Fibroblast of gingiva (primary cell): ENCODE measurements at places on chromosomes 5 and 9.
A peak's percentile ranks its signal among the peaks of the same experiment; 100 is the strongest.

DNA sequence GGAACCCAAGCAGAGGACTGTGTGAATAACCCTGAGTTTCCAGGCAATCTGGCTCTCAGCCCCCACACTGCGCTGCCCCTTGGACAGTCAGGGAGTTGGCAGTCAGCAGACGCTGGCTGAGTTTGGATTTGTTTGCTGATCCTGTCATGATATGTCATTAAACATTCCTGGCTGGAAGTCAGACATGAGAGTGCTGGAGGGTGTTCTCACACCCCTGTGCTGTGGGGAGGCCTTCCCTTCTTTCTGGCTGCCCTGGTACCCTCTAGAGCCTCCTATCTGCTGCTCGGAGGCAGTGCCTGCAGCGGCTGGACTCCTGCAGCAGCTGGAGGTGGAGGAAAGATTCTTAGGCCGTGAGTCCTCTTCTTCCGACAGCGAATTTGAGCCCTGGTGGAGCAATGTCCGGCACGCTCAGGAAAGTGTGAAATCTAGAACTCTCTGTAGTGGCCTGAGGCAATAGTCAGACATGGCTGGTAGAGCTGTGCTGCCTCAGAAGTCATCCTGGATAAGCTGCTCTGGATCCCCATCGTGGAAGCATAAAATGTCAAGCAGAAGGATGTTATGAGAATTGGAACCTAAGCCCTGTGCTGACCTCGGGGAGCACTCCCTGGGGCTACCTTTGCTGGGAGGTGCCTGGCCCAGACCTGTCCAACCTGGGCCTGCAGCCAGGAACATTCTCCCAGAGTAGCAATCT is 72.0 kb downstream of the PDE8B start:
- peak; percentile 90 for DNase-seq

DNA sequence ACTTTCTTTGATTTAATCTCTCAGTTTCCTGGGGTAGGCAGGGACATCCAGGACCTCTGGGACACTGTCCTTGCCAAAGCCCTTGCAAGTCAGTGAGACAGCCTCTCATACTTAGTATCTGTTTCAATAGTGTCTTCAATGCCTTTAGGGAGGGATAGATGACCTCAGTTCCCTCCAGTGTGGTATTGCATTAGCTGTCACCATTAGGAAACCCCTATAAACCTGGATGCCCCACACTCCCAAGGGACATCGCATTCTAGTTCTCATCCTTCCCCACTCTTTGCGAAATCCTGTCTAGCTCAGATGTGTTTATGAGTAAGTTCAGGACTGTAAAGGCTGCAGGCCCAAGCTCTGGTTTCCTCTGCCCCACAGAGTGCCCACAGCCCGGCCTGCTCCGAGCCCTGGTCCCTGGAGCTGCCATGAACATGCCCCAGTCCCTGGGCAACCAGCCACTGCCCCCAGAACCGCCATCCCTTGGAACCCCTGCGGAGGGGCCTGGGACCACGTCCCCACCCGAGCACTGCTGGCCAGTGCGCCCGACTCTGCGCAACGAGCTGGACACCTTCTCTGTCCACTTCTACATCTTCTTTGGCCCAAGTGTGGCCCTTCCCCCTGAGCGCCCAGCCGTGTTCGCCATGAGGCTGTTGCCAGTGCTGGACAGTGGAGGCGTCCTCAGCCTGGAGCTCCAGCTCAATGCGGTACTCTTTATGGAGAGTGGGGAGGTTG is 13.2 kb downstream of the TMEM8B start:
- DNase-seq: peak; percentile 76

- no peak for DNase-seq
Measured at GRCh38 chr5:66976108-66976507, 220.5 kb downstream of the CD180 start.

GRCh38 chr9:125960626-125961025 is 213.5 kb downstream of the PBX3 start:
- DNase-seq: no peak

- DNase-seq: peak; percentile 37
Measured at GRCh38 chr9:34332076-34332964, 3.0 kb downstream of the NUDT2 start.

- peak; percentile 64 for DNase-seq
Measured at GRCh38 chr9:105341434-105342146, 97.1 kb downstream of the SLC44A1 start.

- no peak for DNase-seq
Measured at GRCh38 chr9:99178912-99179872, 42.5 kb downstream of the ALG2 start.

- no peak for DNase-seq
Measured at GRCh38 chr5:30279237-30279636, 914.2 kb upstream of the CDH6 start.

DNA sequence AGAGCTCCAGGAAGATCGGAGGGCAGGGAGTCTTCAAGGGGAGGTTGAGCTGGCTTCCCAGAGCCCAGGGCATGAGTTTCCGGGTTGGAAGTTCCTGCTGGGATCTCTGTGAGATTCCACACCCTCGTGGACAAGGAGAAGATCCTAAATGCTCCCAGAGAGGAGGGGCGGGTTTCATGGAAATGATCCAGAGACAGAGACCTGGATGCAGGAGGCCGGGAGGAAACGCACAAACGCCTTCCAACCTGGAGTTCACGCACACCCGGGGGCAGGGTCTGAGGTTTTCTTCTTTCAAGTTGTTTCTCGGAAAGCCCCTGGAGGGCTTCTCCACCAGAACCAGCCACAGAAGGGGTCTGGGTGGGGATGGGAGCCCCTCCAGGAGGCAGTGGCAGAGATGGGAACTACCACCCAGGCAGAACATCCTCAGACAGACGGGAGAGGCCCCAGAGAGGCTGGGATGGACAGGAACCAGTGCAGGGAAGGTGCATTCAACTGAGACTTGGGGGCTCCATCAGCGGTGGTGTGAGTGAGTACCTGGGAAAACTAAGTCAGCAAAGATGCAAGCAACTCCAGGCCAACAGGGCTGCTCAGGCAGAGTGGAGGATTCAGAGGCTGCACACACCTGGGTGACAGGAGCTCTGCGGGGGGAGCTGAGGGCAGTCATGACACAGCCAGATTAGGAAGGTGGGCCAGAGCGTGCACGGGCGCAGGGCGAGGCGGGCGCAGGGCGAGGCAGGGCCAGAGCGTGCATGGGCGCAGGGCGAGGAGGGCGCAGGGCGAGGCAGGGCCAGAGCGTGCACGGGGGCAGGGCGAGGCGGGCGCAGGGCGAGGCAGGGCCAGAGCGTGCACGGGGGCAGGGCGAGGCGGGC is 52.1 kb upstream of the EXOC3 start:
- DNase-seq: no peak

- DNase-seq: no peak
Measured at GRCh38 chr9:24382566-24382965, 163.1 kb downstream of the IZUMO3 start.

GRCh38 chr9:121267689-121268597 is at the start of gene GSN:
GSN (plus strand) TSS chr9:121268162; CDS start chr9:121301972, 33,810 bp downstream.
- peak; percentile 62 for DNase-seq

DNA sequence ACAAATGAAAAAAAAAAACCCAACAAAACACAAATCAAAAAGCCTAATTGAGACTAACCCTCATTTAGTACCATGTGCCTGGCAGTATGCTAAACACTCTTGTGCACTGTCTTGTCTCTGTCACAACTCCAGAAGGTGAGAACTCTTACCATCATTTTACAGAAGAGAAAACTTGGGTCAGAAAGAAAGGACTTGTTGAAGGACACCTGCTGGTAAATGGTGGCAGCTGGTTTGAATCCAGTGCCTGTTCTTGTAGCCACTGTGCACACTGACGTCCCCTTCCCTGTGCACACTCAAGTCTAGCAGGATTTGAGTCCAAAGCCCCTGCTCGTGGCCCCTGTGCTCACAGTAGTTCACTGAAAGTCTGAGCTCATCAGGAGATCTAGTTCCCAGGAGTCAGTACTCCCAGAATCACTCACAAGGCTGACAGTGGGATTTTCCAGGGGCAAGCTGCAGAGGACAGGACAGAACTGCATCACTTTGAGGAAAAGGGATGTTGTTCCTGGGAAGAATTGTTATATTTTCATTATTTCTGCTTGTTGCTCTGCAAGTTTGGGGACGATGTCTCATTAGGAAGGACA is 43.0 kb upstream of the HSD17B4 start:
- no peak for DNase-seq

GRCh38 chr9:110922145-110922544 is 116.1 kb downstream of the LPAR1 start:
- DNase-seq: no peak

DNA sequence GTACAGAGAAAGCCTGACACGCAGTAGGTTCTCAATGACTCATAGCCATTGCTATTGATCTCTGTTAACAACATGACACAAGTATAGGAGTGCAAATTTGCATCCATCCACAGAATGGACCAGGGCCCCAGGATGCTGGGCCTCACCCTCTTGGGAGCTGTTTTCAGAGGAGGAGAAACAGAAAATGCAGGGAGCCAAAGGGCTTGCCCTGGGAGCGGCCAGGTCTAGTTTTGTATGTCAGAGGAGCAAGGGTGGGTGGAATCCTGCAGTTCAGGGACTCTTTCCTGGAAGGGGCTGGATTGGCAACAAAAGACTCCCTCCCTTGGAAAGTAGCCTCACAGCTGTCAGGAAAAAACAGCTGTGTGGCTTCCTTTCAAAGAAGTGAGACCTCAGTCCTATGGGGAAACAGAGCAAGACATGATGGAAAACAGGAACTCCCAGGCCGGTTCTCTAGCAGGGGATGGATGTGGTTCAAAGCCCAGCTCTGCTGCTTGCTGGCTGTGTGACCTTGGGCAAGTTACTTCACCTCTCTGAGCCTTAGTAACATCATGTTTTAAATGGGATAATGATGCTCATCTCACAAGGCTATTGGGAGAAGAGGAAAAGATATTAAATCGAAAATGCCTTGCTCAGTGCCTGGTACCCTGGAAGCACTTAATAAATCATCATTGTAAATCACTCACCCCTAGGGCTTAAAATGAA is 50.5 kb upstream of the SH3PXD2B start:
- DNase-seq: no peak

DNA sequence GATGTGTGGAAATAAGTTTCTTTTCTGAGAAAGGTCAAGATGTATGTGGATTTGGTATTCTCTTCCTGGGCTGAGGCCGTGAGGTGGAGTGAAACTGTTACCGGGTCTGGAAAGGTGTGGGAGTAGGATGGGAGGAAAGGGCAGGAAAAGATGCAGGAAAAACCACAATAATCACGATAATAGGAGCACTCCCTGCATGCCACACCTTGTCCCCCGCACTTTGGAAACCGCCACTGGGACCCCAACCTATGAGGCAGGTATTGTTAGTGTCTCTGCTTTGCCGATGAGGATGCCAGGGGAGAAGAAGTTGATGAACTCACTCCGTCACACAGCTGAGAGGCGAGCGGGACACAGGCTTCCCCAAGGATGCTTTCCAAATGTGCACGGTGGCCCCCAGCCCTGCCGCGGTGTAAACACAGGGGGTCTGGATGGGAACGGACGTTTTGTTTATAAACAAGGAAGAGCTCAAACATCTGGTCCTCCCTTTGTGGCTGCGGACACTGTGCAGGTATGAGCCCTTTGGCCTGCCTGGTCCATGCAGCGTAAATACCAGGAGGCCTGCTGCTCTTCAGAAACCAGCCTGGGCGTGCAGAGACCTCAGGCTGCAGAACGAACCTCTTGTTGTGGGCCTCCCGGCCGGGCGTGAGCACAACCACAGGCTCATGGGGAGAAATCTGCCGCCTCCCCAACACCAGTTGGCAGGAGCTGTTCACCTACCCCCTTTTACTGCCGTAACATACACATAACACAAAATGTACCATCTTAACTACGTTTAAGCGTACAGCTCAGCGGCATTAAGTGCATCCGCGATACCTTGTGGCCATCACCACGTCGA is 126.7 kb downstream of the COL23A1 start:
- no peak for DNase-seq

GRCh38 chr5:17206021-17206420 is 11.4 kb upstream of the BASP1 start:
- no peak for DNase-seq

GRCh38 chr9:27485158-27485557 is 38.9 kb upstream of the IFNK start:
- no peak for DNase-seq

GRCh38 chr5:44603496-44604272 is 205.1 kb upstream of the MRPS30 start:
- no peak for DNase-seq

GRCh38 chr5:55454282-55454681 is 80.5 kb downstream of the PLPP1 start:
- DNase-seq: no peak

DNA sequence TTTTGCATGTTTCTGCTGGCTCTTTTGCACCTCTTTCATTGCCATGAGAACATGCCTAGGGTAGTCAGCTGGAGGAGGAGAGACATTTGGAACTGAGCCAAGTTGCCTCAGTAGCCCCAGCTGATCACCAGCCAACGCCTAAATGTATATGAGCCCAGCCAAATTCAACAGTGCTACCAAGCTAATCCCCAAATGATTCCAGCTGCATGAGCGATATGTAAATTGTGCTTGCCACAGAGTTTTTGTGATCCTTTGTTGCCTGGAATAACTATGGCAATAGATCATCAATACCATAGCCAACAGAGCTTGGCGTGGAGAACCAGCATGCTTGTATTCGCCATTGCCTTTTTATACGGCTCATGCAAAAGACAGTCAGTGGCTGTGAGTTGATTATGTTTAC is 110.5 kb downstream of the PRDM6 start:
- no peak for DNase-seq

DNA sequence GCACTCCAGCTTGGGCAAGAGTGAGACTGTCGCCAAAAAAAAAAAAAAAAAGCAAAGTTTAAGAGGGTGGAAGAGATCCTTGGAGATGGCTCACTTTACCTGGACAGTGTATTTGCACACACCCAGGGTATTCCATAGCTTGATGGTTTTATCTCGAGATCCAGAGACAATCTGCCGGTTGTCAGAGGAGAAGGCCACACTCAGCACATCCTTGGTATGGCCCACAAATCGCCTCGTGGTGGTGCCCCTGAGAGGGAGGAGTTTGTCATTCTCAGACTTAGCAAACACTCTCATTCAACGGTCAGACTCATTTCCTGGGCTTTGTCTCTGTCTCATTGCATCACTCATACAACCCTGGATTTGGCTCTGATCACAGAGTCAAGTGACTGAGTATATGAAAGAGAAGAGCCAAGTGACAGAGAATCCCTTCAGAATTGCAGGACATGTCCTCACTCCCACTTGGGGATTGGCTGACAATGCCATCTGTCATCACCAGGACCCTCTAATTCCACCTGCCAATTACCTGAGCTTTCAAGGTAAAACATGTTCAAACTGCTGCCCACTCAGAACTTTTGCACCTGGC is 2.2 kb downstream of the RACK1 start:
- DNase-seq: peak; percentile 80

- peak; percentile 63 for DNase-seq
Measured at GRCh38 chr5:37789991-37790390, 49.9 kb downstream of the GDNF start.

GRCh38 chr5:127957183-127957582 is 126.4 kb upstream of the SLC12A2 start:
- DNase-seq: peak; percentile 59

- DNase-seq: no peak
Measured at GRCh38 chr5:2385818-2386217, 365.7 kb downstream of the IRX2 start.

DNA sequence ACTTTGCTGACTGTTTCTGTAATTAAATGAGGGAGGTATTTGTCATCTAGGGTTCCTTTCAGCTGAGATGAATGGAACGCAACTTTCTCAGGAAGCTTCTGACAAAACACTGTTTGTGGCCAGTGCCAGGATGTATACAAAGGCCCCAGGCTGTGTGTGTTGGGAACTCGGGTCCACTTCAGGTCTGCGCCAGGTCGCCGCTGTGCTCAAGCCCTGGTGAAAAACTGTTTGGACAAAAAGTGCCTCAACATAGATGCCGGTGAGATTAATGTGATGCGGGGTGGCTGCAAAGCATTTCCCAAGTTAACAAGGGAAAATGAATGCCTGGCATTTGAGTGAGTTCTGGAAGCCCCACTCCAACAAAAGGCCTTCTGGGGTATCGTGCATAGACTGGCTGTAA is 156.4 kb downstream of the GABBR2 start:
- DNase-seq: no peak
